ENCODE measurements at places on chromosomes 2 and 18.

DNA sequence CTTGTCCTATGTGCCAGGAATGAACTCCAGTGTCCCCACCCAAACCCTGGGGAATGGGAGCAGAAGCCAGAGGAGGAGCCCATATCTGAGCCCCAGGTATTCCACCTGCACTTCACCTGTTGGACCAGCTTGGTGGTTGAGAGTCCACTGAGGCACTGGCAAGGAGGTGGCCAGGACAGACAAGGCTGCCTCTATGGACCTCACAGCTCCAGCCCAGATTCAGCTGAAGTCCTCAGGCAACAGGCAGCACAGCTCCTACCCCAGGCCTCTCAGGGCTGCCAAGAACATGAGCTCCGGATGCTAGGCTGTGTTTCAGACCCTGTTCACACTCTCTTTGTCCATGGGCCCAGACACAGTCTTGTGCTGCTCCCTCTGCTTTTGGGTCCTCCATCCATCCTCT is 2.9 kb upstream of the IL1F10 start:
- no peaks in the 10 kb centered on the region for H3K27me3 ChIP-seq
- no peaks in the 10 kb centered on the region for H3K36me3 ChIP-seq
- no peak overlapping the region for H3K4me3 ChIP-seq
- DNase-seq = no peak
- no peak overlapping the region for H3K27ac ChIP-seq

DNA sequence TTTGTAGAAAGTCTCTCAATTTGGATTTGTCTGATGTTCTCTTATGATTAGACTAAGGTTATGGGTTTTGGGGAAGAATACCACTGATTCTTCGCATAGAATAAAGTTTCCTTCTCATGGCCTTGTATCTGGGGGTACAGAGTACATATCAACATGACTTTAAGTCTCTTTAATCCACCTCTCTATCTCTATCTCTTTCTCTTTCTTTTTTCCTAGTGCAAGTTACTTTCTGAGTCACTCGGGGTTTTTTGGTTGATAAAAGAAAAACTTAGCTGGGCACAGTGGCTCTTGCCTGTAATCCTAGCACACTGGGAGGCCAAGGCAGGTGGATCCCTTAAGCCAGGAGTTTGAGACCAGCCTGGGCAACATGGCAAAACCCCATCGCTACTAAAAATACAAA is 100.1 kb upstream of the MAP4K3 start:
- H3K27me3 ChIP-seq = no peaks in the 10 kb centered on the region
- no peaks in the 10 kb centered on the region for H3K36me3 ChIP-seq
- H3K27ac ChIP-seq = no peak overlapping the region
- no peaks in the 10 kb centered on the region for H3K4me1 ChIP-seq

GRCh38 chr2:209773377-209773776 is 1.7 kb downstream of the UNC80 start:
- H3K4me1 ChIP-seq = no peaks in the 10 kb centered on the region
- H3K27me3 ChIP-seq = peaks cover 10% of the 10 kb centered on the region
- H3K4me3 ChIP-seq = no peak overlapping the region
- no peak overlapping the region for H3K27ac ChIP-seq

- no peak overlapping the region for H3K4me3 ChIP-seq
- no peaks in the 10 kb centered on the region for H3K27me3 ChIP-seq
- H3K36me3 ChIP-seq = no peaks in the 10 kb centered on the region
- no peak overlapping the region for H3K27ac ChIP-seq
- no peaks in the 10 kb centered on the region for H3K4me1 ChIP-seq
Observed at GRCh38 chr18:43578211-43578610, 300.9 kb upstream of the SYT4 start.

DNA sequence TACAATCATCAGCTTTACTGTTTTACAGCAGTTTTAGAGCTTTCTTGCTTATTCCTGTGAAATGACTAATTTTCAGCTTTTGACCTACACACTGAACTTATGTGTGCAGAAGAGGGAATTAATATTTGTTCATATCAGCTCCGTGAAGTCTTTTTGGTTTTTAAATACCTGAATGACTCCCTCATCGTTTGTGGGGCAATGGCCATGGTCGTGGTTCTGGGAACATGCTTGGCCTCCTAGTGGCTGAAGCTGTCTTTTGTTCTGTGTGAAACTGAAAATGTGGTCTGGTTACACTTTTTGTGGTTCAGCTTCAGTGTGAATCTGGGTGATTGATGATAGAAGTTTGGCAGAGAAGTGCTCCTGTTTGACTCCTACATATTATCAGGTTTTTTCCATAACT is 408.1 kb downstream of the THSD7B start:
- H3K36me3 ChIP-seq = no peaks in the 10 kb centered on the region
- H3K4me3 ChIP-seq = no peak overlapping the region
- no peak for DNase-seq
- H3K4me1 ChIP-seq = no peaks in the 10 kb centered on the region

All from iPS DF 6.9 (cell line).